ENCODE measurements at places on chromosomes 6 and 20.

GRCh38 chr6:139602577-139602976, 228.1 kb upstream of the CITED2 start:
- no peak for DNase-seq

DNA sequence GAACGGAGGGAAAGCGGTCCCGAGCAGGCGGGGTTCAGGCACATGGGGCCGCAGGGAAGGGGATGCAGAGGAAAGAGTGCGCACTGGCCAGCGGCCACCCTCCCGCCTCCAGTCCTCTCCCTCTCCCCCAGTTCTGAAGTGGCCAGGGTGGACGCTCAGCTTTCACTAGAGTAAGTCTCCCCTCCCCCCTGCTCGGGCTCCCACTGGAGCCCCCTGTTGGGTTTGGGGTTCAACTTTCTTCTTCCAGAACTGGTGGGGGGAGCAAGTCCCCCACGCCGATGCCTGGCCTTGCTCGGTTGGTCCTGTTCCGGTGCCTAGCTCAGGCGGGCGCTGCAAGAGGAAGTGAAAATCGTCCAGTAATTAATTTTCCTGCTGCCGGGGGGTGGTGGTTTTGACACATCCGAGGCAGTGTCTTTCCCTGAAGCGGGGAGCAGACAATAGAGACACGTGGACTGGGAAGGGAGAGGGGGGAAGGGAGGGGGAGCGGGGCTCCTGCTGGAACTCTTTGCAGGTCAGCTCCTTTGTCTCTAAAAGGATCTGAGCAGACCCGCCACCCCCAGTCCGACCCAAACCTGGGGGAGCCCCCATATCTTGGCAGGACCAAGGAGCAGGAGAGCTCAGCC, 824 bp upstream of the SCRT2 start:
- DNase-seq: peak; percentile 16

GRCh38 chr6:17212546-17213371, 68.4 kb upstream of the RBM24 start:
- DNase-seq: peak; percentile 10

- DNase-seq: no peak
Observed at GRCh38 chr20:733861-734260, 34.4 kb downstream of the SLC52A3 start.

- DNase-seq: no peak
Observed at GRCh38 chr6:44914141-44914540, 414.0 kb upstream of the RUNX2 start.

- no peak for DNase-seq
Observed at GRCh38 chr20:47773371-47773786, 11.9 kb downstream of the SULF2 start.

DNA sequence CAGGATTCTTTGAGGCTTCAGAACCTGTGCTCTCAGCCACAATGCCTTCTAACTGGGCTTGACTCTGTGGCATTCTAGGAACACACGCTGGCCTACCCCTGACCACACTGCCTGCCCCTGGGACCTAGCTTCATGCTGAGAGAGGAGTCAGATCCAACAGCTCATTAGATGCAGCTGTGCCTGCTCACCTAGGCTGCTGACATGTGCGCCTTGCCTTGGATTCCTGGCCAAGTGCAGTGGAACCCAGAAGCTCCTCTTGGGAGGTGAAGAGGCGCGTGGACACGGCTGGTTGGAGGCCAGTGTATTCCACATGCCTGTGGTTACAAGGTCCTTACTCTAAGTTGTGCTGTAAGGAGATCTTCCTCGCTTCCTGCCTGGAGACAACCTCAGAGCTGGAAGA, 24.7 kb upstream of the KCNK16 start:
- DNase-seq: no peak

DNA sequence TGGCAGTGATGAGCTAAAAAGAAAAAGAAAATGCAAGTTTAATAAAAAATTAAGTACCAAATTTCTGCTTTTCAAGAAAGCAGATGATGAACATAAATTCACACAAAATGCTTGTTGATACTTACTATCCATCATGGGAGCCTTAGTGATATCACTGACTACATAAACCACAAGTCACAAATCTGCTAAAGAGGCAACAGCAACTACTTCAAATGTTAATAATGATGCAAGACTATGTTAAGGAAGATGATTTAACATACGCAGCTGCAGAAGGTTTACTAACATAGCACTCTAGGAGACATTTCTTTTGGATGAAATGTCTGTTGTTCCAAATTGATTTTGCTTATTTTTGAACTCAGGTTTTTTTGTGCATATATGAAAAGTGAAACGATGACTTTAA, 18.6 kb downstream of the FYN start:
- DNase-seq: no peak

GRCh38 chr6:109260126-109260525, 122.1 kb downstream of the CD164 start:
- no peak for DNase-seq

GRCh38 chr20:51424270-51425117, 118.0 kb downstream of the NFATC2 start:
- DNase-seq: no peak
